Skin of body (tissue), 3 donors: ENCODE measurements at places on chromosomes 11 and 22.

- DNase-seq = no peak
Measured at GRCh38 chr11:66328031-66328301, 8.3 kb downstream of the RIN1 start.

DNA sequence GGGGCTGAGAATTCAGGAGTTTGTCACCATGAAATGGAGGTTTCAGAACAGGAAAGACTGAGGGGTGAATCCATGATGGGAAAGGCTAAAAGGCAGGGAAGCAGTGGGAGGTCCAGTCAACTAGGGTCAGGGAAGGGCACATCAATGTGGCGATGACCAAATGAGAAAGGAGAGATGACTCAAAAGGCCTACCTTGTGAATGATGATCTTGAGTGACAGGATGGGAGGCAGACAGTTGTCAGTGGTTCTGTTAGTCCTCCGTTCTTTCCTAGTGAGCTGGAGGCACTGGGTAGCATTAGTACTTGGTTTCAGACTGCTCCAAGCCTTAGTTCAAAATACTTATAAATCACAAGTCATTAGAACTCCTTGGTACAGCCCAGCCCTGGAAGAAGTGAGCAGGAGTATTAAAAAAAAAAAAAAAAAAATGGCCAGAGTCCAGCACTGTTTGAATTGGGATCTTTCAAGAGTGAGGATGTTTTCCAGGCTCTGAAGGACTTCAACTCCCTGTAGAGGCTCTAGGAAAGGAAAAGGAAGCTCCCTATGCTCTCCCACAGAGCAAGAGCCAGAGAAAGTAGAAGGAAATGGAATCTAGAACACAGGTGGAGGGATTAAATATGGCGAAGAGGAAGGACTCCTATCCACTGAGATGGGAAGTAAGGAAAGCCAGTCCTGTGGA is 8.3 kb upstream of the DCHS1 start:
- no peak for DNase-seq

DNA sequence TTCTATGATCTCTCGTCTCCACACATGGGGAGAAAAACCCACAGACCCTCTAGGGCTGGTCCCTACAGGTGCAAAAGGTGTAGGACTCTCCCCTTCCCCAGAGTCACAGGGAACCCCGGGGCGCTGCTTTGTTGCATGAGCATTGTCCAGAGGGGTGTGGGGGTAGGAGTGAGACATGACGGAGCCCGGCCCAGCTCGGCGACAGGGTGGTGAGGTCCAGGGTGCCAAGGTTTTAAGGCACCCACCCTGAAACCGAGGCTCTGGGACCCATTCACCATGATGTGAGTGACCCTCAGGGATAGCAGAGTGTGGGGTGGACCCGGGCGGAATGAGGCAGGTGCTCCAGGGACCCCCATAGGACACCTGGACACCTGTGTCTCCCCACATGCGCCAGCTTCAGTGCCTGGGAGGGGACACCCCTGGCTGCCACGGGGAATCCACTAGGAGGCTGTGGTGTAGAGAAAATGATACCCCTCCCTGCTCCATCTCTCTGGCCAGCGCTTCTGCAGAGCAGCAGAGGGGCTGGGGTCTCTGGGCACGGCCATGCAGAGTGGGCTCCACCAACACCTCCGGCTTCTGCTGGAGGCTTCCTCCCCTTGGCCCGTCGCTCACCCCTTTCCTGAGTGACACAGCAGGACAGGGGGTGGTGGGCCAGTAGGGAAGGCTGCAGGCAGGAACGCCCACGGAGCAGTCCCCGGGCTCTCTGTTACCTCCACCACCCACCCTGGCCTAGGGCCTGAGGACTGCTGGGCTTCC is 15.2 kb downstream of the KRTAP5-5 start:
- DNase-seq = no peak

GRCh38 chr11:11615086-11615485 is 6.7 kb downstream of the GALNT18 start:
- DNase-seq = peak; percentile 16

GRCh38 chr11:120352405-120352804 is 16.2 kb downstream of the ARHGEF12 start:
- no peak for DNase-seq

GRCh38 chr22:32557444-32557843 is 82.8 kb downstream of the FBXO7 start:
- DNase-seq = peak; percentile 28

DNA sequence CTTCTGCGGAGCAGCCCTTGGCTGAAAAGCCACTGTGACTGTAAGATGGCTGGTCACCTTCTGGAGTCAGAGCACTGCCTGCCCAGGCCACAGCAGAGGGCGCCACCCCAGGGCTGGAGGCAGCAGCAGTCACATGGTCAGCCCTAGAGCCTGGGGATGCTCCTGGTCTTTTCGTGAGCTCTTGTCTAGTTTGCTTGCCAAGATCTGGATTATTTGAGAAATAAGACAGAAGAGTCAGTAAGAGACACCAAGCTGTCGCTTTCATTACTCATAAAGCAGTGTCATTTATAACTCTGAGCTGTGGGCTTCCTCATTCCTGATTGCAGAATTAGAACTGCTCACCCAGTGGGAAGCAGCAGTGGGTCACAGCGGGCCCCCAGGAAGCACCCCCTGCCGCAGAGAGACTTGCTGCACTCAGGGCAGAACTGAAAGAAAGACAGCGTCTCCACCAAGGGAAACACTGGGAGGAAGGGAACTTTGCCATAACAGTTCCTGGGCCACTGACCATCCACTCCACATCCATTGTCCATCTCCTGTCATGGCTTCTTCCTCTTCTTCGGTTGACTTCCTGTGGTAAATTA is 56.7 kb downstream of the PPP6R2 start:
- no peak for DNase-seq

GRCh38 chr11:63564056-63564774 is 1.0 kb upstream of the PLAAT2 start:
- no peak for DNase-seq
